ENCODE measurements at places on chromosomes 7 and 10. TPM values are rescaled to one million over a fixed set of nuclear protein-coding genes. Genes with fewer than 3 reads are reported as not detected.

- H3K4me3 ChIP-seq, result no peak overlapping the region
- H3K4me1 ChIP-seq, result no peaks in the 10 kb centered on the region
- no peak overlapping the region for H3K27ac ChIP-seq
Observed at GRCh38 chr7:142957723-142958122, 4.4 kb downstream of the KEL start.

GRCh38 chr10:132892004-132892403, 50.4 kb downstream of the CFAP46 start:
- H3K36me3 ChIP-seq, result peaks cover 3% of the 10 kb centered on the region
- H3K27ac ChIP-seq, result no peak overlapping the region
- peaks cover 19% of the 10 kb centered on the region for H3K27me3 ChIP-seq
- H3K4me1 ChIP-seq, result peaks cover 8% of the 10 kb centered on the region
- DNase-seq, result no peak

DNA sequence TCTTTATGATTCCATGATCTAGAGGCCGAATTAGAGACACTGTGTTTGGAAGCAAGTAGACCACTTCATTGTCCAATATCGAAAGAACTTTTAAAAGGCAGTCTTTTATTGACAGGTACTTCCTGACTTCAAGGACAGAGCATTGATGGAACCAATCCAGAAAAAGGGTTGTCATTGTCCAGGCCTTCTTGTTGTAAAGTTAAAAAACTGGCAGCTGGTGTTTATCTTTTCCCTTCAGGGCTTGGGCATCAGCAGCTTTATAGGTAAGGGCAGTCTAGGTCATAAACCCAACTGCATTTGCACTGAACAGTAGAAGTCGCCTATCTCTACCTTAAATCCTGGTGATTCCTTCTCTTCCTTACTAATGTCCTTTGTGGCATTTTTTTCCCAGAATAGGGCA, 95.6 kb downstream of the ST7 start:
- no peaks in the 10 kb centered on the region for H3K27me3 ChIP-seq
- no peak overlapping the region for H3K4me3 ChIP-seq
- DNase-seq, result no peak
- H3K27ac ChIP-seq, result no peak overlapping the region
- peaks cover 8% of the 10 kb centered on the region for H3K4me1 ChIP-seq

SPDYE8 gene
- total RNA-seq, result not detected
